Globus pallidus (tissue), 1 donor: ENCODE measurements at places on chromosomes 2 and 18.

- DNase-seq = no peak
Measured at GRCh38 chr2:234240917-234241316, 190.4 kb downstream of the SPP2 start.

GRCh38 chr2:133787651-133788050 is 219.4 kb upstream of the NCKAP5 start:
- no peak for DNase-seq

GRCh38 chr2:188610827-188611226 is 319.2 kb downstream of the GULP1 start:
- no peak for DNase-seq

- DNase-seq = no peak
Measured at GRCh38 chr18:46754188-46754587, 2.7 kb downstream of the ST8SIA5 start.

GRCh38 chr2:96315400-96316071 is 9.6 kb upstream of the ITPRIPL1 start:
- no peak for DNase-seq

- DNase-seq = no peak
Measured at GRCh38 chr2:2033691-2034090, 289.4 kb upstream of the PXDN start.

DNA sequence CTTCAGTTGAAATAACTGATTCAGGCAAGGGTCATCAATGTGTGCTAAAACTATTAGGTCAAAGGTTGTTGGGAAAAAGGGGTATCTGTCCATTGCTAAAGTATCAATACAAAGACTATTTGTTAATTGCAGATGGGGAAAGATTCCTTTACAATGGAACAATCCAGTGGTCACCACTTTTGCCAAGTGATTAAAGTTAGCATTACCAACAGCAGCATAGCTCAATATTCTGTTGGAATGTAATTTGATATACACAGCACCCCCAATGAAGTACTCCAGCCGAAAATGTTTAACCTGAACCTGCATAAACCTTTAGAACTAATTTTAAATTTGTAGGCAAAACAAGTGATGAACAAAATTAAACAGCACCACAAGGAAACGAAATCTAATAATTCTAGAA is 191.0 kb downstream of the TCF4 start:
- no peak for DNase-seq

DNA sequence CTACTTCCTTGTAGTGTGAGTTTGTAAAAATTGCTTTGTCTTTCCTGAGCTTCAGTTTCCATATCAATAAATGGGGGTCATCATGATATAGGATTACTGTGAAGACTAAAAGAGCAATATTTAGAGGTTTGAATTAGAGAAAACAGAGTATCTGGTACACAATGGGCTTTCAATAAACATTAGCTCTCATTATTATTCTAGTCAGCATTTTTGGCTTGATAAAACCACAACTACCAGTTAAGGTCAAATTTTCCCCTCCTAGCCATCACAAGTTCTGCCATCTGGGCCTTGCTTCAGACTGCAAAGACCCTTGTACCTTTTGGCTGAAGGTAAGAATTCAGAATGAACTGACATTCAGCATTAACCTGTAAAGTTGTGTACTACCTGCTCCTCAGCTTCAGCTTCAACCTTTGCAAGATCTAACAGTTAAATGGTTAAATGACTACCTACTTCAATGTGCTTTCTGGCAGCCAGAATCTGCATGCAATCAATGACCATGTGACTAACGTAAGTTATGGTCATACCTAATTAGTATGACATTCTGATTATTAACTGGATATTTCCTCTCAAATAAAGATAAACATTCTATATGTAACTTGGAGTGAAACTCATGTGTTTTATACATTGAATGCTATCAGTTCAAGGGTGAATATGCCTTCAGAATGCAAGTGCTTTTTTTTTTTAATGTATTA is 52.7 kb upstream of the FRZB start:
- DNase-seq = no peak

- DNase-seq = no peak
Measured at GRCh38 chr2:196105951-196106350, 37.3 kb upstream of the DNAH7 start.

GRCh38 chr2:21006423-21007128 is 37.3 kb downstream of the APOB start:
- no peak for DNase-seq

GRCh38 chr18:53850902-53851301 is 373.6 kb downstream of the MBD2 start:
- DNase-seq = no peak

GRCh38 chr2:21427606-21428005 is 303.8 kb downstream of the TDRD15 start:
- no peak for DNase-seq

GRCh38 chr2:204890680-204891079 is 345.4 kb downstream of the PARD3B start:
- no peak for DNase-seq

GRCh38 chr18:1627494-1627893 is 722.8 kb downstream of the ADCYAP1 start:
- DNase-seq = no peak

- no peak for DNase-seq
Measured at GRCh38 chr2:204892506-204893255, 347.4 kb downstream of the PARD3B start.

- no peak for DNase-seq
Measured at GRCh38 chr2:66431846-66432587, 2.9 kb upstream of the MEIS1 start.

DNA sequence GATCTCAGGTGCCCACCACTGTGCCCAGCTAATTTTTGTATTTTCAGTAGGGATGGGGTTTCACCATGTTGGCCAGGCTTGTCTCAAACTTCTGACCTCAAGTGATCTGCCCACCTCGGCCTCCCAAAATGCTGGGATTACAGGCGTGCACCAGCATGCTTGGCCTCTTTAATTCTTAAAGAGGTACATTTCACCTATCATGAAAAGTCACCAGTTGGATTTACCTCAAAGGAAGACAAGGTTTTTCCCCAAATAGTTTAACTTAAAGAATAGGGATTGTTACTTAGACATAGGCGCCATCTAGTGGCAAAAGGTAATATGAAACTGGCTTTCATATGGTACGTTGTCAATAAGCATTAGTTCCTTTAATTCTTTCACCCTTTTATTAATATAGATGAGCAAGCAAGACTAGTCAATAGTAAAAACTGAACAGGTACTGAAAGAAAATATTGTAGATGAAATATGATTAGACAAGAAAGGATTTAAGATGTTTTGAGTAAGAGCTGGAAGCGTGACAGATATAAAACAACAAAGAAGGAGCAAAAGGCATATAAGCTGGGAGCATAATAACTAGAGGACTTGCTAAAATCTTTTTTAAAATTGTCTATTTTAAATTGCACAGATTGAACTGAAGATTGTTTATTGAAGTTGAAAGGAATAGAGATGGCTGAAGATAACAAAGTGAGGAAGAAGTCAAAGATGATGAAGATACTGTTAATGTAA is 35.0 kb upstream of the PSMD14 start:
- peak; percentile 59 for DNase-seq

DNA sequence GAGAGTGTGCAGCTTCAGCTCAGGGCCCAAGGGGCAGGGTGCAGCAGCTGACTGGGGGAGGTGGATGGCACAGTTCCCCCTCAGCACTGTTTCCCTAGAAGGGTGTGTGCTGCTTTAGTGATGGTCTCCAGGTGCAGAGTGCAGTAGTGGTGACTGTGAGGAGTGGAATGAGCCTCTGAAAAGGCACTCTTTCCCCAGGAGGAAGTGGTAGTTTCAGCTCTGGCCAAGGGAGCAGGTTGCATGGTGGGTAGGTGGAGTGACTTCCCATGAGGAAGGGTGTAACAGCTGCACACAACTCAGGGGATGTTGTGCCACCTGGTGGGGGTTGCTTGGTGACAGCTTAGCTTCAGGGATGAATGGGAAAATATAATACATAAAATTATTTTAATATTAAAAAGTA is 251.5 kb upstream of the NXPH2 start:
- no peak for DNase-seq

DNA sequence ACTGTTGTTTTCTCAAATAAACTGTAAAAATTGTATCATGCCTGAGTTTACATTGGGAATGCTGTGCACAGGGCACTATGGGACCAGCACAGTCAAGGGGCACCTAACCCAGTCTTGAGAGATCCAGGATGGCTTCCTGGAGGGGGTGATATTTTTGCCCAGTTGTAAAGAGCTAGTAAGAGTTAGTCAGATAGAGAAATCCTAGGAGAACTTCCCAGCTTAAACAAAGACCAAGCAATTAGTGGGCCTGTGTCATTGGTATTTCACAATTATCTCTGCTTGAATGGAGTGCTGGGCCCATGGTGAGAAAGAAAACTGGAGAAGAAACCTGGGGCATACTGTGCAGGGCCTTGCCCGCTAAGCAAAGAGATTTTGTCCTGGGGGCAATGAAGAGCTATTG is 12.2 kb downstream of the XDH start:
- DNase-seq = no peak

GRCh38 chr2:45992021-45992740 is 305.0 kb upstream of the EPAS1 start:
- DNase-seq = no peak

DNA sequence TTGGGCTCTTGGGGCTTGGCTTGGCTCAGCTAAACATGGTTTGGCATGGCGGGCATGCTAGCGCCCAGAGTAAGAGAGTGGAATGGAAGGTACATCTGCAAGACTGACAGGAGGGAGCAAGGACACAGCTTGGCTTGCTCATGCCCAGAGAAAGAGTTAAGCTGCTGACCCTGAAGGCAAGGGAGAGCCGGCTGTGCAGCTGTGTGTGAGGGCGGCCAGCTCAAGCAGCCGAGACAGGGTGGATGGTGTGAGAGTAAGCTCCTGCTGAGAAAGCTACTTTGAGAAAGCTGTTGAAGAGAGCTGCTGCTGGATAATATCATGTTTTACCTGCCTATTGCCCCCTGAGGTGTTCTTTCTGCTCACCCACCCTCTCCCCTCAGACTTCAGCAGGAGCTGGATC is 135.6 kb downstream of the CCBE1 start:
- DNase-seq = no peak

- no peak for DNase-seq
Measured at GRCh38 chr2:129925381-129925780, 54.1 kb upstream of the RAB6C start.

DNA sequence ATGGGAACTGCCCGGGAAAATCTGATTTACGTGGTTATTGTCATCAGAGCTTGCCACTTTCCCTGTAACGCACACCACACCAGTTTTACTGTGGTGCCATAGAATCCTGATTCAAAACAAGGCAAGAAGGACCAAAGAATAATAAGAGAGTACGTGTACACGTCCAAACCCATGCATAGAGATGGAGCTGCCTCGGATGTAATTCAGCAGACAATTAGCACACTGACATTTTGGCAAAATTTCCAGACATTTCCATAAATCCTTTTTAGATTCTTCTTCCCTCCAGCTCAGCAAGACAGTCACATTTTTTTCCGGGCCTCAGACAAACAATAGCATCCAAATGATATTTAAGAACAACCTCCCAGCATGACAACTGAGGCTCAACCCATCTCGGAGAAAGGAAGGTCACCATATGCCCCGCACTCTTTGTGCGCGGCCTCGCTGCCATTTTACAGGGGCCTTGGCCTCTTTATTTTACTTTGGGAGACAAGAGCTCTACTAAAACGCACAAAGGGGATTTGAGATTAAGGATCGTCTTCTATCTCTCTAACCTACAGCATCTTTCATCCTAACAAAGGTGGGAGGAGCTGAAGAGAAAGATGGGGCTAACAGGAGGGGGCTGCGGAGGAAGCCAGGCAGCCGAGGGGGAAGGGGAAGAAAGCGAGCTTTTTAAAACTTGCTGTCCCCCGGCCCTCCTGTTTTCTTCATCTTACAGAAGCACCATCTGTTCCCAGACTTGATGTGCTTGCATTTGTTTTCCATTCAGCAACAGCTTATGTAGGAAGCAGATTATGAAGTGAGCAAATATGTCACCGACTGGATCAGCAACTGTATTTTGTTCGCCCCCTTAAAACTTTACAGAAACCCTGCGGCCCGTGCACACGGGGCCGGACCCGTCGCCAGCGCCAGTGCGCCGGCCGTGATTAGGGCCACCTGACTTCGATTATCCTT is 61.0 kb downstream of the CDCA7 start:
- DNase-seq = no peak

DNA sequence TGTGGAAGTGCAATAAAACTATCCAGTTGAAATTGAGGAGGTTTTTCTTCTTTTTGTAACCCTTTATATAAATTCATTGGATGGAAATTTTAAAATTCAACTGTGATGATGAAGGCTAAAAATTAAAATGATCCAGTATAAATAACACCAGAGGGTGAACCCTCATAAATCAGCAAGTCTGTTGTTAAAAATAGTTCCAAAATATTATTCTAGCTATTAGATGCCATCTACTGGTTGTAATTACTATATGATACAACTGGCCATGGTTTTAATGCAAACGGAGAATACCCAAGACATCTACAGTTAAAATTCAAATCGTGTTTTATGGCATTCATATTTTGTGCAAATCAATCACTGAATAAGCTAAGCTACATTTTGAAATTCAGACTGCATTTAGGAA is 53.8 kb downstream of the TMEM200C start:
- DNase-seq = no peak

DNA sequence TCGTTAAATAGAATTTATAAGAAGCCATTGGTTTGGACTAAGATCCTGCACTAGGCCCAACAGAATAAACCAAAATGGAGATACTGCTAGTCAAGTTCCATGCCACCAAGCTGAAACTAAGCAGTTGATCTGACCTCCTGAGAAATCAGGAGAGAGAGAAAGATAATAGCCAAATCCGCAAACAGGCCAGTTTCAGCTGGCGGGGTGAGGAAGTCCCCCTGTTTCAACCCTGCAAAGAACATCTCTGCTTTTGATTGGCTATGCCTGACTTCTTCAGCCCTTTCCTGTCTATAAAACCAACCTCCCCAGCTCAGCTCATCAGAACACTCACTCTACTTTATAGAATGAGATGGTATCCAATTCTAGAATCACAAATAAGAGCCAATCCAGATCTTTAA is 543.3 kb upstream of the ID2 start:
- DNase-seq = no peak

DNA sequence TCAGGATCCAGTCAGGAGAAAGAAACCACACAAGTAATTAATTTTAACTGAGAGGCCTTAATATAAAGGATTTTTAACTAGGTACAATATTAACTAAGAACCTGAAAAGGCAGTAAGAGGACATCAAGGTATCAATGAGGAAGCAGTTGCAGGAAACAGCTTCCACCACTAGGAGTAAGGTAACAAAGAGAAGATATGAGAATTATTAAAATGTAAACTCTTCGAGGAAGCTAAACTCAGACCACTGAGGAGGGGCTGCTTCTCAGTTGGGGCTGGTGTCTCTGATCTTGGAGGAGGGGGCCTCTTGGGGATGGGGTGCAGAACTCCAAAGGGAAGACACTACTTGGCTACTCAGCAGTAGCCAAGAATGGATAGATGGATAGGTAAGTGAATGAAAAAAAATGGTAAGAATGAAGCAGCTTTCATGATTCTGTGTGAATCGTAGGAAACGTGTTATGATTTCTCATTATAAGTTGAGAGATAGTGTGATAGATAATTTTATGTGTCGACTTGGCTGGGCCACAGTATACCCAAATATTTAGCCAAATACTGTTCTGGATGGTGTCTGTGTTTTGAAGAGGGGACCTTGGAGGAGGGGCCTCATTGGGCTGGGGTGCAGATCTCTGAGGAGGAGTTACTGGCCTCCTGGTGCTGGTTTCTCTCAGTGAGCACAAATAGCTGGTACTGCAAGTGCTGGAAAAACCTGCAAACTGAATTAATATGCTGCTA is 547.7 kb upstream of the LRRTM1 start:
- DNase-seq = no peak
